Activated naive CD4-positive, alpha-beta T cell (primary cell): ENCODE measurements at places on chromosomes 6 and 20.

- DNase-seq = no peak
Measured at GRCh38 chr20:49935746-49936152, 448 bp upstream of the RNF114 start.

GRCh38 chr6:41551086-41551700 lies 5.0 kb downstream of the FOXP4 start:
- no peak for DNase-seq

GRCh38 chr6:26141378-26141904 lies 54.2 kb downstream of the HFE start:
- no peak for DNase-seq

- DNase-seq = no peak
Measured at GRCh38 chr6:18323935-18324705, 59.8 kb upstream of the DEK start.
